ENCODE measurements at places on chromosomes 12 and 14.

- no peak for DNase-seq
Measured at GRCh38 chr14:55139696-55140509, 10.9 kb downstream of the LGALS3 start.

DNA sequence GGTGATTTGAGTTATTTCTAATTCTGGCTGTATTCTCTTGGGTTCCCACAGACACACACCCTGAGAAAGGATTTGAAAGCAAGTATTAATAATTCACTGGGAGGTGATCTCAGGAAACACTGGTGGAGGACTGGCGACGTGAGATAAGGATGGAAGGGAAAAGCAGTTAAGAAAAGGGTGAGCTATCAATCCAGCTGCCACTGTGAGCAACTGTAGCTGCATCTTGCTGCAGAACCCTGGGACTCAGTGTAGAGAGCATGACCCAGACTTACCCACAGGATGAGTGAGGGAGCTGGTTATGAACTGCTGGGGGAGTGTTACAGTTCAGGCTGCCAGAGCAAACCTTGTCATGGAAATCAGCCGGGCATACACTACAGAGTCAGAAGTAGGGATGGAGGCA, 71.9 kb downstream of the RESF1 start:
- no peak for DNase-seq

DNA sequence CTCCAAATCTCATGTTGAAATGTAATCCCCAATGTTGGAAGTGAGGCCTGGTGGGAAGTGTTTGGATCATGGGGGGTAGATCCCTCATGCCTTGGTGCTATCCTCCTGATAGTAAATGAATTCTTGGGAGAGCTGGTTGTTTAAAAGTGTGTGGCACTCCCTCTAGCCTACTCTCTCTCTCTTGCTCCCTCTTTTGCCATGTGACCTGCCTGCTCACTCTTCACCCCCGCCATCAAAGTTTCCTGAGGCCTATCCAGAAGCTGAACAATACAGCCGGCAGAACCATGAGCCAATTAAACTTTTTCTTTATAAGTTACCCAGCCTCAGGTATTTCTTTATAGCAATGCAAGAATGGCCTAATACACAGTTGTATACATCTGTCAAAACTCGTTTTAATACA, 62.5 kb downstream of the BCL2L14 start:
- no peak for DNase-seq

DNA sequence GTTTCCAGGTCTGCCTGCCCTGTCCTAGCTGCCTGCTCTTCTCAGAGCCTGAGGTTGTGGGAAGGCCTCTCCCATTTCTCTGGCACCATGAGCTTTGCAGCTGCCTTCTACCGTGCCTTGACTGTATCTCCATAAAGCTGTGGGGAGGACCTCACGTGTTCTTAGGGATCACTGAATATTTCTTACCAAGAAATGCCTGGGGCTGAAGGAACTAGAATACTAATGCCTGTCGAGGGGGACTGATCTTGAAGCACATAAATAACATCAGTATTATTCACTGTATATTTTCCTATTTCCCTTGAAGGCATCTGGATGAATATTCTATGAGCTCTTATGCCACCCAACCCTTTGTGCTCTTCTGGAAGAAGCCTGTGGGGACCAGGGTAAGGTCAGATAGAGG, 103.4 kb downstream of the APAF1 start:
- no peak for DNase-seq

DNA sequence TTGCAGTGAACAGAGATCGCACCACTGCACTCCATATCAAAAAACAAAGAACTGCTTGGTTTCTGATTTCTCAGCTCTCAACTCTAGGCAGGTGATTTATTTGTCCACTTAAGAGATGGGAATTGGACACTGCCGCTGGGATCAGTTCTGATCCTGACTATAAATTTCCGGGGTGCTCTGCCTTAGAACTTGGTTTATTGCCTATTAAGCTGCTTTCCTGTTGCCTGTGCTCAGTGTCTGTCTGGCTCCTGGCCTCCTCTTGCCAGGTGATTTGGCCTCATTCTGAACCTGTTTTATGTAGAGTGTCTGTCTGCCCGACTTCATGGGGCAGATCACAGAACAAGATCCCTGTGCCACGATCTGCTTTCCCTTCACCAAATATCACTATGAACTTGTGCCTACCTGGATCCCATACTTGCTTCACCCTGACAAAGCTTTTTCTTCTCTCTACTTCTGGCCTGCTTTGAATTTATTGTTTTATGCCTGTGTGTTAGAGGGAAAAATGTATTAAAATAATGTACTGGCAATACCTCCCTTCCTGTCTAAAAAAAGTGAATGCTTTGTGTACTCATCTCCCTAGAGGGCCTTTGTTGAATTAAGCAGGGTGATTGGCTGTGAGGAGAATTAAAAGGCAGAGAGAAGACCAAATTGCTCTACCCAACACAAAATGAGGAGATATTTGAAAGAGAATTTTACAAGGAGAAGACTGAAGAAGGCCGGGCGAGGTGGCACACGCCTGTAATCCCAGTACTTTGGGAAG, 27.6 kb downstream of the CDKN1B start:
- no peak for DNase-seq

DNA sequence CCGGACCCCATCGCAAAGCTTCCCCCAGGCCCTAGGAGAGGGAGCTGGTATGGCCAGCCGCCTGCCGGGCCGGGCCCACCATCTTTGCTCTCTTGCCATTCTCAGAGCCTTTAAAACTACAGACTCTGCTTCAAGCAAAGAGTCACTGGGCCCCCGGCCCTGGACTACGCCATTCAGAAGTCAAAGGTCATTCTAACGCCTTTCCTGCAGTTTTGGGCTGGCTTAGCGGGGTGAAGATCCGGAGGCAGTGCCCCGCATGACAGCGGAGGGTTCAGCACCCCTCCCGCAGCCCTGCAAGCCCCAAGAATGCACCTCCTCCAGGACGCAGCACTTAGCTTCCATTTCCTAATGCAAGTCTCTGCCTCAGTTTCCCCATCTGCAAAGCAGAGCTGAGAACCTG, 38.3 kb upstream of the MEG3 start:
- no peak for DNase-seq
